Effector CD8-positive, alpha-beta T cell (primary cell): ENCODE measurements at places on chromosomes 12 and 14.

DNA sequence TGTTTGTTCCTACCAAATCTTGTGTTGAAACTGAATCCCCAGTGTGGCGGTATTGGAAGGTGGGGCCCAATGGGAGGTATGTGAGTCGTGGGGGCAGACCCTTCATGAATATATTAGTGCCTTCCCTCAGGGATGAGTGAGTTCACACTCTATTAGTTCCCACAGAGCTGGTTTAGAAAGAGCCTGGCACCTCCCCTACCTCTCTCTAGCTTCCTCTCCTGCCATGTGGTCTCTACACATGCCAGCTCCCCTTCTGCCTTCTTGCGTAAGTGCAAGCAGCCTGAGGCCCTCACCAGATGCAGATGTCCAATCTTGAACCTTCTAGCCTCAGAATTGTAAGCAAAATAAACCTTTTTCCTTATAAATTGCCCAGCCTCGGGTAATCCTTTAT lies 105.8 kb downstream of the SPTSSA start:
- DNase-seq = no peak

GRCh38 chr14:77063571-77064171 lies 34.4 kb upstream of the CIPC start:
- no peak for DNase-seq

GRCh38 chr12:14554281-14555007 lies 13.2 kb downstream of the PLBD1 start:
- no peak for DNase-seq

- no peak for DNase-seq
Measured at GRCh38 chr12:1800401-1801302, 19.7 kb upstream of the LRTM2 start.

DNA sequence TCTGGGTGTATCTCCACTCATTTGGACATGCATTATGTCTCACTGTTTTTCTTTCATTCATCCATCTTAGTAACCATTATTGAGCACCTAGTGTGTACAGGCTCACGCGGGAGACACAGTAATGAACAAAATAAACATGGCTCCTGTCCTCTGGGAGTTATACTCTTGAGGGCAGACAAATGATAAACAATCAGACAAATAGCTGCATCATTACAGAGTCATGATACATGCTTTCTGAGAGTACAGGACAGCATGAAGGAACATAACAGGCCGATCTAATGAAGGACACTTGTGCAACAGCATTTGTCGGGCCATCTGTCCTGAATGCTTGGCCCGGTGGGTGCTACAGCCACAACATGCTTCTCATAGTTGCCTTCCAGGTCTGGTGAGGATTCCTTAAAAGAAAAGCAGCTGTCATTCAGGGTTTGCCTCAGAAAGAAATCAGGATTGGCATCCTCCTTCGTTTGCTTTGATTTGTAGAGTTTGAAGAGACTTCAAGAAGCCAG lies 77.2 kb upstream of the EGLN3 start:
- DNase-seq = no peak

DNA sequence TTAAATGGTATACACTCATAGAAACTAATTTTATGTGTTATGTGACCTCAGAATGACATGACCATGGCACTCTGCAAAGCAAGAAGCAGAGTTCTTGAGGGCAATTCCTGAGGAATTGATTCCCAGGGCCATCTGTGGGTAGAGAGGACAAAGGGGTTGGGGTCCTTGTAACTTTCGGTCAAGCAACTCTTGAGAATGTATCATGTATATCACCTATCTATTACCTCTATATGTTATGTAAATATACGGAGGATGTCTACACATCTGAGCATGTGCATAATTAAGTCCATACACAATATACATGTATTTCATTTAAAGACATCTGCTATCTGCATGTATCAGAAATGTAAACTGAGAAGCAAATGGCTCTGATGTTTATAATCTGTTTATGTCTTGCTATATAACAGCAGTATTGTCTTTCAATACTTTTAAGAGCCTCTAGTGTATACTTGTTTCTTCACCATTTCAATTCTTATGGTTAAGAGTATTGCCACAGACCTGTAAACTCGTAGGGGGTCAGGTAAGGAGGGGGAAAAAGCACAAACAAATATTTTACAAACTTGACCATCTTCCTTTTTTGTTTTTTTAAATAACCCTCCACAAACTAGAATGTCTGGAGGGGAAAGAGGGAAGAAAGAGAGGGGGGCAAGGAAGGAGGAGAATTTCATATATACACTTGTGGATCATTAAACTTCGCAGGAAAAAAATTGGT lies 4.5 kb downstream of the FOXA1 start:
- DNase-seq = no peak

- no peak for DNase-seq
Measured at GRCh38 chr12:6266971-6267721, 43.3 kb upstream of the PLEKHG6 start.

GRCh38 chr14:25237845-25238244 lies 187.9 kb upstream of the STXBP6 start:
- DNase-seq = no peak

DNA sequence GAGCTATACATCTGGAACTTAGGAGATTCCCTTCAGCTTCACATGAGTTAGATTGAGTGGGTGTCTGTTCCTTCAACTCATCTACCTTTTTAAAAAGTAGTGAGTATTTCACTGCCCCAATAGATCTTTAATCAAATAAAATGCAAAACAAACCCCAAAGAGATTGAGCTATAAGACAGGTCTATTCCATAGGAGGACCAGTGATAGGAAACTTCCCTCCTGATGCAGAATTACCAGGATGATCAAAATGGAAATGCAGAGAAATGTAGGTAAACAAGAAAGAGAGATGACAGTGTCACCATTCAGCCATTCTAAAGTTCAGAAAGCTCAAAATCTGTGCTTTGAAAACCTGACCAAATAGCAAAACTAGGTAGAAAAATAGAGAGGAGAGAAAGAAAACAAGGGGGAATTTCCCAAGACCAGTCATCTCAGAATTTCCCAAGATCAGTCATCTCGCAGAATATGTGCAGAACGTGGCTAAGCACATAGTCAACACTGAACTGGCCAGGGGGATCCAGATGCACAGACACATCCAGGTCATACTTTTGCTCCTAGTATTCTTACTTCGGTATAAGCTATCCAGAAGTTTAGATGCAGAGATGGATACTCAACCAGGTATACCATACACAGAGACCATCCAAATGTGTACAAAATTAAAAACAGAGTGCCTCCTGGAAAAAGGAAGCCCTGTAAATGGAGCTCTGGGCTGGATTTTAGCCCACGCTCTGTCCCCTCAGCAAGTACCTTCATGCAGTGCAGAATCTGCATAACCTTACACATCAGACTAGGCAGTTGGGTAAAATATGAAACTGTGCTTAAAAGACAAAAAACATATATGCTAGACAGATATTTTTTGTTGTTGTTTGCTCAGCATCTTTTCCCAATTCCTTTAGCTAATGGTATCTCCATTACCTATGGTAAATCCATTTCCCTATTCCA lies 27.4 kb downstream of the SLC41A2 start:
- DNase-seq = no peak

GRCh38 chr12:116125956-116126566 lies 151.4 kb downstream of the MED13L start:
- DNase-seq = no peak

GRCh38 chr14:60964904-60965303 lies 16.0 kb downstream of the TRMT5 start:
- DNase-seq = no peak

- no peak for DNase-seq
Measured at GRCh38 chr12:72546106-72546505, 273.9 kb downstream of the TRHDE start.

- DNase-seq = no peak
Measured at GRCh38 chr14:104386151-104386841, 193.3 kb upstream of the C14orf180 start.

DNA sequence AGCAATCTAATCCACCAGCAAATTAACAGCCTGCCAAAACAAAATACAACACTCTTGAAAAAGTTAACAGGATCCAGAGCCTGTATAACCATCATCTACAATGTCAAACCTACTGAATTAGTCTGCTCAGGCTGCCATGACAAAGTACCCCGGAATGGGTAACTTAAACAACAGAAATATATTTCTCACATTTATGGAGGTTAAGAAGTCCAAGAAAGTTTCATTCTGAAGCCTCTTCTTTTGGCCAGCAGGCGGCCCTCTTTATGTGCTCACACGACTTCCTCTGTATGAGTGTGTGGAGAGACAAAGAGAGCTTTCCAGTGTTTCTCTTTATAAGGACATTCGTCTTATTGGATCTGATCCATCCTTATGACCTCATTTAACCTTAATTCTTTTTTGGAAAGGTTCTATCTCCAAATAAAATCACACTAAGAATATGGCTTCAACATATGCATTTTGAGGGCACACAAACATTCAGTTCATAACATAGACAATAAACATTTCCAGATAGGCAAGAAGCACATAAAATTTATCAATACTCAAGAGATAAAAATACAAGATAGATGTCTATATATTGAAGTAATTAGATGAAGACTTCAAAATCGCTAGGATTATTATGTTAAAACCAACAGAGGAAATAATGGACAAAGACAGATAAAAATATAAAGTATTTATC lies 5.9 kb upstream of the RERG start:
- DNase-seq = no peak

- no peak for DNase-seq
Measured at GRCh38 chr14:50036211-50036610, 80.2 kb downstream of the VCPKMT start.

- DNase-seq = no peak
Measured at GRCh38 chr12:94242901-94243300, 94.5 kb downstream of the PLXNC1 start.

GRCh38 chr14:104852280-104852663 lies 12.8 kb upstream of the CEP170B start:
- no peak for DNase-seq

DNA sequence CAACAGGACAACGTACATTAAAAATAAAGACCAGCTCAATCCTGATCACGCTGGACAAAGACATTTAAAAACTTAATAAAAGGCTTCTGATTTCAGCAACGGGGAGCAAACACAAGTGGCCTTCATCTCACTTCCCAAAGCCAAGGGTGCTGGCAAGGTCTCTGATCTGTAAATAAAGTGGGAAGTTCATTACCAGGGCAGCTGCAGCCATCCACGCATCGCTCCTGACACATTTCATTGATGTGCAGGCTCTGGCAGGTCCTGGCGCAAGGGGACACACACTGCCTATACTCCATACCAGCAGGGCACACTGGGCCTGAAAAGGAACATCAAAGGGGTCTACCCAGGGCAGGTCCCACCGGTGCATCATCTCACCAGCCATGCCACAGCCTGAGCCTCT lies 51.0 kb downstream of the VWF start:
- DNase-seq = no peak

DNA sequence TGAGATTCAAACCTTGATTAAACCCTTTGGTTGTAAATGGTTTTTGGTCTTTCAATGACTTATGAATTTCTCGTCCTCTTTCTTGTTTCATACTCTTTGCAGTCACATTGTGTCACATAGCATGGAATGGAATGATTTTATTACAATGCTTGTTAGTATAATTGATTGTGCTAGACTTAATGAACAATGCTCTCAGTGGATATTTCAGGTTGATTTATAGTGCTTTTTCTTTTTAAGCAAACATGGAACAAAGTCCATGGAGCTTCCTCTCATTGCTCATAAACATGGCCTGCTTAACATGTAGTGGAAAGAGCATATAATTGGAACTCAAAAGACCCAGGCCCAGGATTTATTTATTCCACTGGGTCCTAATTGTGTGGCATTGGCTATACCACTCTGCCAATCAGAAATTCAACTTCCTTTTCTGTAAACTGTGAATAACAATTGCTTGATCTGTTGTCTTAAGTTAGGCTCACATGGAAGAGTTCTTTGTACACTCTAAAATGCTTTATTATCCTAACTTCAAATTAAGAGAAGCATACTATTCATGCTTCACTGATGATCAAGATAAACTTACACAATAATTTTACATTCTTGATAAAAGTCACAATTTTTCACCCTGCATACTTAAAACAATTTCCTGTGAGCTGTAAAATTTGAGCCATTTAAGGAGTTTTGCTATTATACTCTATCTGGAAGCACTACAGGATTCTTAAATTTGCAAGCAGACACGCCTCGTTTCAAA lies 370.5 kb upstream of the PDE3A start:
- DNase-seq = no peak

GRCh38 chr12:1147821-1148220 lies 156.8 kb downstream of the ERC1 start:
- no peak for DNase-seq

GRCh38 chr14:30185832-30186231 lies 258.2 kb upstream of the PRKD1 start:
- DNase-seq = no peak

DNA sequence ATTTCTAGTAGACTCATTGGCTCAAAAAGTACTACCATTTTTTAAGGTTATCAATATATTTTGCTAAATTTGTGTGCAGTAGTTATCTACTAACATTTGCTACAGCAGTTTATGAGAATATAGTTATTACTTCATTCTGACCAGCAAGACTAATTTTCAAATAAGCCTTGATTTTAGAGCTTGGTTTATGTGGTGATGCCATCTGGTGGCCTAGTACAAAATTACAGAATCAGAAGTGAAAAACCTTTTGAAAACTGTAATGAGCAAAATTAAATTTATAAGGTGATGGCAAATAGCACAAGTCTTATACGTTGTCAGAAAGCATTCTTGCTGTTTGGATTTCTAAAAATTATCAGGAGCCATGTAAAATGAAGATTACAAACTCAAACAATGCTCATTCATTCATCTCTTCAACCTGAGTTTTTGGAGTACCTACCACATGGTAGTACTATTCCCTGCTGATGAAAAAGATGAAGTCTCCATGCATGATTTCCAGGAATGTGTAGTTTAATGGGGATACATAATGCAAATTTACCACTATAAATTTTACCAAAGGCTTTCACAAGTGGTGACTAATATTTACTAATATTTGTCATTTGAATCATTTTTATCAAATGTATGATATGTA lies 51.0 kb downstream of the MAGOHB start:
- no peak for DNase-seq

GRCh38 chr12:72677846-72678245 lies 405.7 kb downstream of the TRHDE start:
- no peak for DNase-seq

- DNase-seq = no peak
Measured at GRCh38 chr14:89325299-89325883, 91.6 kb downstream of the FOXN3 start.
